ENCODE measurements at places on chromosomes 7 and 10.
A peak's percentile ranks its signal among the peaks of the same experiment; 100 is the strongest.

DNA sequence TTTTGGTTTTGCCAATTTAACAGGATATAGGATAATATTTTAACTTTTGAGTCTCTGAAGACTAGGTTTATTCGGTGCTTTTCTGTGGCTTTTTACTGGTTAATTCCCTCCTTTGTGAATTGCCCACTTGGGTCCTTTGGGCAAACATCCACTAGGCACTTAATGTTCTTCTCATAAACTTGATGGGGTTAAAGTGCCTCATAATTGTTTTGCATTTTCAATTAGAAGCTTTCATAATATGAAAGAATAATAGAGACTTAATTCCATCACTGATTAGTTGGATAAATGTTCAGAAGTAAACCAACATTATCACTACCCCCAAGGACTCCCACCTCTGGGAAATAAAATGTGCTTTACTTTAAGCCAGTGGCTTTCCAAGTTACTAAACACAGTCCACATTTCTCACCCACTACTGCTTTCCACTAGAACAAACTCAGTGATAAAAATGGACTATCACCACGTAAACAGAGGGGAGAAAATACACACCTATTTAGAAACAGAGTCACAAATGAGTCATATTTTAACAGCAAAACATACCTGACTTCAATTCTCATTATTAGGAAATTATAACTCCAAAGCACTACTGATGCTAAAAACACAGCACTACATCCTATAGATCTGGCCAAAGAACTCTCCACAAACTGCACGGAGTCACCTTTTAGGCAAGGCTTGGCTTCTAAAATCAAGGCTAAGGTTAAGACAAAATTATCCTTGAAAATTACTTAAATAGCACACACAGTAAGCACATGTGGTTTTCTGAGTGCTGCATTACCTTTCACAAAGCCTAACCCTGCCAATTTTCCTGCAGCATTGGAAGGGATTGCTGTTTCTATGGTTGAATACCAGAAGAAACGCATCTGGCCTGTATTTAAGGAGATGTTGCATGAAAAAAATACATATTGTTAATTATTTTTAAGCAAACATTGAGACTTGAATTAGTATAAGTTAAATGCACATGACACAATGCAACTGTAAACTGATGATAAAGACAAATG lies 41.2 kb downstream of the PARD3 start:
- no peak for DNase-seq

DNA sequence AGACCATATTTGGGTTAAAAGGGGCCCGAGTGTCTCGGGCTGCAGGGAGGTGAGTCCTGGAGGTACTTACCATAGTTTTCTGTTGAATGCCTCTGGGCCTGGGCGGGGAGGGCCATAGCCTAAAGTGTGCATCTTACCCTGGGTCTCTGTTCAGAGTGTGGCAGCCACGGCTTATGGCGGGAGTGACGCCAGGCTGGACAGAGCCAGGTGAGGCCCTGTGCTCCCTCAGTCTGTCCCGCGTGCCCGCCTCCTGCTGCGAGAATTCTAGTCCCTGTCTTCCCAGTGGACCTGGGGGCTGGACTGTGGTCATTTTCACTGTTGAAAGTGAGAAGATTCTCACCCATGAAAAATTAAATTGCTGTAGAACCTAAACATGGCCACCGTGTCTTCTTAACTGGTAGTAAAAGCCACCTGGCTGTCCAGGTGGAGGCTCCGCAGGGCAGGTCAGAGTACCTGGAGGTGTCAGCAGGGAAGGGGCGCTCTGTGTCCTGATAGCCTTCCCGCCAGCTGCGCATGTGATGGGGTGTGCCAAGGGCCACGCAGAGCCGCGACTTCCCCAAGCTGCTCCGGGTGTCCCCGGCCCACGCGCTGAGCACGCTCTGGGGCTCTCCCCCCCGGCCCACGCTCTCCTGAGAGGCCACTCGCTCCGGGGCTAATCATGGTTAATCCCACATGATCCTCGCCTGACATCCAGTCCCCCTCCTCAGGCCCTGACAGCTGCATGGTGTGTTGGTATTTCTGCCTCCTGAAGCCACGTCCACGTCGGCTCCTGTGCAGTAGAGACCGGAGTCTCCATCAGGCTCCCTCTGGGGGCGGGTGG lies 20.3 kb downstream of the INPP5A start:
- DNase-seq: no peak

DNA sequence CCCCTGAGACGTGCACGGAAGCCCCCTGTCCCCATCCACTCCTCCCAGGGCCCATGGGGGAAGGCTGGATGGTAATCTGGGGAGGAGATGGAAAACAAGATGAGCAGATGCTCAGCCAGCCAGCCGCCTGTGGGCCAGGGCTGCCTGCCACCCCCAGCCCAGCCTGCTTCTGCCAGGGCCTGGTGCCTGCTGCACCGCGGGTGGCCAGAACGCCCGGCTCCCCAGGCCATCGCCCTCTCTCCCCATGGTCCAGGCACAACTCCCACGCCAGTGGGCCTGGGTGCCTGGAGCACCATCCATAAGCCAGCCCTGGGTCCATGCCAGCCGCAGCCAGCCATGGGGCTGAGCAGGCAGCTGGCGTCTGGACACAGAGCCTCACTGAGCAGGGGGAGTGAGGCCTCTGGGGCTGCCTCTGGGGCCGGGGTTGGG lies 57.2 kb upstream of the ELN start:
- no peak for DNase-seq

GRCh38 chr7:80637454-80637853 lies 988 bp upstream of the CD36 start:
- no peak for DNase-seq

GRCh38 chr10:100482834-100483185 lies 20.0 kb downstream of the WNT8B start:
- DNase-seq: no peak

DNA sequence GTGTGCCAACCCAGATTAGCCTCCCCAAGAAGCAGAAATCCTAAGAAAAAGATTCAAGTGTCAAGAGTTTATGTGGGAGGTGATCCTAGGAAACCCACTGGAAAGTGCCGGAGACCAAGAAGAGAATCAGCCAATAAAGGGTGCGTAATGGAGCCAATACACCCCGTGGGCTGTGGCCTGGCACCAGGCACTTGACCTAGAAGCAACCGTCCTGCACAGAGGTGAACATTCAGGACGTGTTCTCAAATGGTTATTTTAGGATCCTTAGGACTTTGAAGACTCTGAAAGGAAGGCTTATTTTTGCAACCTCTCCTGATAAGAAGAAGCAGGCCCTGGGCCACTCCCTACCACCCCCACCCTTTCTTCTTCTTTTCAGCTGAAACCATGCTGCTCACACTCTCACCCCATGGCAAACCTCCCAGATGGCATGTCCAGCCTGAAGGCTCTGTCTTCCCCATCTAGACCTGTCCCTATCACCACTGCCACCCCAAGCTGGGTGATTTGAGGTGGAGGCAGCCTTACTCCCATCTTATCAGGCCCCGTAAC lies 46.6 kb downstream of the VSTM4 start:
- DNase-seq: no peak

DNA sequence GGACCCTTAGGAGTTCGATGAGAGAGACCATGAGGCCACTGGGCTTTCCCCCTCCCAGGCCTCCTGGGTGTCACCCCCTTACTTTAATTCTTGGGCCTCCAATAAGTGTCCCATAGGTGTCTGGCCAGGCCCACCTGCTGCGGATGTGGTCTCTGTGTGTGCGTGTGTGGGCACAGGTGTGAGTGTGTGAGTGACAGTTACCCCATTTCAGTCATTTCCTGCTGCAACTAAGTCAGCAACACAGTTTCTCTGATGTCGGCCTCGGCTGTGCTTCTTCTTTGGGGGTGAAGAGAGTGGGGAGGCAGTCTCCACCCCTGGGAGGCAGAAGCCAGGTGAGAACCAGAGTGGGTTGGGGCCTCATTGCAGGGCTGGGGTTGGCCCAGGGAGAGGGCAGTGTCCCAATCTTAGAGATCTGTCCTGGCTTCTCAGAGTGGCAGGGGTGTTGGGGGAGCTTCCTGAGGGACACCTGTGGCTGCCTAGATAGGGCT lies 1.5 kb downstream of the PVRIG start:
- DNase-seq: no peak

DNA sequence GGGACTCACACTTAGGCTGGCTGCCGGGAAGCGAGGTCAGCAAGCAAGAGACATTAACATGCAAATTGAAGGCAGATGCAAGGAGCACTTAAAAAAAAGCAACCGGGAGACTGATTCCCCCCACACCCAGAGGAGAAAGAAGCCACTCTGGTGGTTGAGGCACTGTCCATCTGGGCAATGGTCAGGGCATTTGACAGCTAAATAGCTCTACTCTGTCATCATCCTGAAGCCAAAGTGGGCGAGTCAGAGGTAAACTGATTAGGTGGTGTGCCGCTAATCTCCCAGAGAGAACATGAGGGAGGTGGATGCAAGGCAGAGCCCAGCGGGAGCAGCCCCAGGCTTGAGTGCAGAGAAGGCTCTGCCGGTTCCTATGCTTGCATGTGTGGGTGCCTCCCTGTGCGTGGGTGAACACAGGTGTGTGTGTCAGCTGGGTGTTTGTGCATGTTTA lies 100.6 kb downstream of the PLXNA4 start:
- DNase-seq: no peak

DNA sequence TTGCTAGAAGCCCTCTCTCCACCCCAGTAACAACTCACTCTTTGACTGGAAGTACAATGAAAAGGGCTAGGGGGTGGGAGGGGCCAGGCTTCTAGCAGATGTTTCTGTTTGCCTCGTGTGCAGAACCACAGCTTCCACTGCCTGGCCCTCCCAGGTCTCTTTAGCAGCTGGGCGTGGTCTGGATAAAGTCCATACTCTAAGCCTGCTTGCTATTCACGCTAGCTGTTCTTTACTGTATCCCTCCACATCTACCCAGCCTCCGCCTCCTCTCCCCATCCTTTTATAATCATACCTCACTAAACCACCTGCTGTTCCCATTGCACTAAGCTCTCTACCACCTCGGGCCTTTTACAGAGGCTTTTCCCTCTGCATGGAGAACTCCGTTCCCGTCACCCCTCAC lies 288.8 kb downstream of the CAMK1D start:
- peak; percentile 79 for DNase-seq

Measured in DMS153 (cell line).